ENCODE measurements at places on chromosomes 7 and 10.
A peak's percentile ranks its signal among the peaks of the same experiment; 100 is the strongest.

DNA sequence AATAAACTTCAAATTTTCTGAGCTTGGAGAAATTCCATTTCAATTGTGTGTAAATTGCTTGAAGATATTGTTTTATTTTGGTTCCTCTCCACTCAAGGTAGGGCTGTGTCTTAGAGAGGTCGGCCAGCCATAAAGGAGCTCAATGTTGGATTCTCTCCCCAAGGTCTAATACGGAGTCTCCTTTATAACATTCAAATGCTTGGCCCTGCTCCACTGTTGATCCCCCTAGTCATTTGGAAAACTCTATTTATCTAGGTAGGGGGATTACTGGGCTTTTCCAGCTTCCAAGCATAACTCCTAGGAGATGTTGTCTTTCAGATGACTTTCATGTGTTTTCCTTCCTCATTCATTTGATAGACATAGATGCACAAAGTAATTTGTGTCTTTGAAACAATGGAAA lies 170.9 kb downstream of the LRMDA start:
- DNase-seq: no peak

DNA sequence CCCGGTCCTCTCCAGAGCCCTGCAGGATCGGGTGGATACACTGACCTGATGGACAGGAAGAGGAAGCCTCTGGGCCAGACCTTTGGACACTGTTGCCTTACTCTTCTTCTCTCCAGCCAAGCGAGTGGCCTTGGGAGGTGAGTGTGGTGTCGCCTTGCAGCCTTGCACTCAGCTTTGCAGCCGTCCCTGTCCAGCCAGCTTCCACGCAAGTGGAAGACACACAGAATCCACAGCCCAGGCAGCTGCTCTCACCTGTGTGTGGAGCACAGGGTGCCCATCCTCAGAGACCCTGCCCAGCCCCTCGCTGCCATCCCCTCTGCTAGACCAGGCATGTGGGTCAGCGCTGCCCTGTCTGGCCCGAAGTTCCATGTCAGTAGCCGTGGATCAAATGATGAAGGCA lies 239.1 kb downstream of the EBF3 start:
- no peak for DNase-seq

- DNase-seq: no peak
These were observed 24.9 kb downstream of the ZNF783 start for GRCh38 chr7:149286811-149287400.

DNA sequence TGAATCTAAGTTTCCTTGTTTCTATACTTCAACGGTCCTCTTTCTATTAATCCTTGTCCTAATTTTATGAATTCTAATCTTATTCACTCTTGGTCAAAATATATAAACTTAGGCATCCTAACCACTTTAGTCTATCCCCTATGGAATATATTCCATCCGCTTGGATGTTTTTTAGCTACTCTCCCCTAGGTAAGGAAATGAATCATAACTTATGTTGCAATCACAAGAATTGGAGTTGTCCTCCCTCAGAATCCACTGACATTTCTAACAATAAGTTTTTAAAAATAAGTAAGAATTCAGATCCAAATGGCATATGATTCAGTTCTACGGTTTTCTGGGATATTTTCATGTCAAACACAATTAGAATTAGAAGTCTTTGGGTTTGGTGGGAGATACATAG lies 1081.6 kb downstream of the SORCS1 start:
- no peak for DNase-seq

- DNase-seq: no peak
These were observed 70.2 kb downstream of the NOC3L start for GRCh38 chr10:94292434-94293090.

DNA sequence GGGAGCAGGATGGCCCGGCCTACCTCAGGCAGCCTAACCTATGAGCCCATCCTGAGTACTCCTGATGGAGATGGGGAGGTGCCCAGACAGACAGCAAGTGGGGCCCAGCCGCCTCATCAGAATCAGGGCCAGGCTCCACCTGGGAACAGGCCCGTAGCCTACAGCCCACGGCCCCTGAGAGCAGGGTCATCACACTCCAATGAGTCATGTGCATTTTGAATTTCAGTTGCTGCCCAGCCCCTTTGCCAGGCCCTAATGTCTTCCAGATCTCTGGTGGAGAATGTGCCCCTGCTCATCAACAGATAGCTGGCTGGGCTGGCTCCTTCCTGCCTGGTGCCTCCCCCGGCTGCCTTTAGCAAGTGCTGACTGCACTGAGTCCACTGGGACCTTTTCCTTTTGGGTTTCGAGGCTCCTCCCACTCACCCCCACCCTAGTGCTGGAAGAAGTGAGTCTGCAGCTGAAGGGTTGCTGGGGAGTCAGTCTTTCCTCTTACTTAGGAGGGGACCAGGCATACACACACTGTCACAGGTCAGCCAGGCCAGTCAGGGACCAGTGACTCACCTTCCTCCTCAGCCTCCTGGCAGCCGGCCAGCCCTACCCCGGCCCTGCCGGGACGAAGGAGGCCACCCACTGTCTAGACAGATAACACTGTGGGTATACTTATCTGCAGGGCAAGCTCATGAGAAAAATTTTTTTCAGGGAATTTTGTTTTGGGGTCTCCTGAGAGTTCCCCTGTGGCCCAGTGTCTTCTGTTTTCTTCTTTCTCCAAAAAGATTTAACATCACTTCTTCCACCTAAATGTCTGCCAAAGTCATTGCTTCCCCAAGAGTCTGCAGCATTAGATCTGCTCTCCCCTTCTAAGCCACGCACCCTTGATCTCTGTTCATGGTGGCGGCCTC lies 9.1 kb upstream of the ASIC3 start:
- DNase-seq: no peak

DNA sequence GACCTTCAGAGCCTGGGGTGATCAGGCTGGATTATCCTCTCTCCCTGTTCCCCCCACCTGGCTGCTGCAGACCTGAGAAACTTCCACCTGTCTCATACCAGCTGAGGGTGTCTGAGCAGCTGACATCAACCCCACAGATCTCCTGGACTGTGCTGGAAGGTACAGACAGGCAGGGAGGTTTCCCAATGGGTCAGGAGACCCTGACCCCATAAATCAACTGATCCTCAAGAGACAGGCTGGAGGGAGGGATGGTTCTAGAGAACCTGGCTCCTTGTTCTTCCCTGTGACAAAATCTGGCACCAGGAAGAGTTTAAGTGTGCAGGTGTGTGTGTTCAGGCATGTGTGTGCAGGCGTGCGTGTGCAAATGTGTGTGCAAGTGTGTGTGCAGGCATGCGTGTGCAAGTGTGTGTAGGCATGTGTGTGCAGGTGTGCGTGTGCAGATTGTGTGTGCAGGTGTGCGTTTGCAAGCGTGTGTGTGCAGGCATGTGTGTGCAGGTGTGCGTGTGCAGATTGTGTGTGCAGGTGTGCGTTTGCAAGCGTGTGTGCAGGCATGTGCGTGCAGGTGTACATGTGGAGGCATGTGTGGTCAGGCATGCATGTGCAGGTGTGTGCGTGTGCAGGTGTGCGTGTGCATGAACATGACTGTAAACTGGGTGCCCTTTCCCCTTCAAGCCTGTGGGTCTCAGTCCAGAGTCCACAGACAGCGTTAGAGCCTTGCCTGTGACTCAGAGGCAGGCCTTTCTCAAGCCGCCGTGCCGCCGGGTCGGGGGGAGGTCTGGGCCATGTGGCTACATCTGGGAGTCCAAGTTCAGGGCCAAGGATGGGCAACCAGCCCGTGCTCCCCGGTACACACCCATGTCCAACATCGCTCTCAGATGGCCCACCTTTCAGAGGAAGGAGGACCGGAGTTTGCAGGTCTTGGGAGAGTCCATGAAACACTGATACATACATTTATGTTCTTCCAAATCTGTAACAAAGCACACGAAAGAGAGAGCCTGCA lies 50.1 kb upstream of the ELN start:
- peak; percentile 48 for DNase-seq

GRCh38 chr7:41821521-41822213 lies 118.8 kb upstream of the INHBA start:
- no peak for DNase-seq

GRCh38 chr10:49187950-49188761 lies at the start of gene TMEM273:
TMEM273 (minus strand) TSS chr10:49188391; CDS start chr10:49188336, 55 bp downstream.
- no peak for DNase-seq

DNA sequence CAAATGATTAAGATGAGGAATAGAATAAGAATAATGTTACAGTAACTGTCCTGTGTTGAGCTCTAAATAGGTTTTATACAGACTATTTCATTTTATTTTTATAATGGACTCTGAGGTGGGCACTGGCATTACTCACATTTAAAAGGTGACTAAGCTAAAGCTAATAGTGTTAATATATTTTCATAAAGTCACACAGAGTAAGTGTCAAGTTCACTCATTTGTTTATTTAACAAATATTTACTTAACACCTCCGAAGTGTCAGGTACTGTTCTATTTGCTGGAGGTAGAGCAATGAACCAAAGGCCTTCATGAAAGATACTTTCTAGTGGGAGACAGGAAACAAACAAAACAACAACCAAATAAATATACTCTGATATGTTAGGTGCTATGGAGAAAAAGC lies 44.0 kb downstream of the ASB4 start:
- DNase-seq: no peak

DNA sequence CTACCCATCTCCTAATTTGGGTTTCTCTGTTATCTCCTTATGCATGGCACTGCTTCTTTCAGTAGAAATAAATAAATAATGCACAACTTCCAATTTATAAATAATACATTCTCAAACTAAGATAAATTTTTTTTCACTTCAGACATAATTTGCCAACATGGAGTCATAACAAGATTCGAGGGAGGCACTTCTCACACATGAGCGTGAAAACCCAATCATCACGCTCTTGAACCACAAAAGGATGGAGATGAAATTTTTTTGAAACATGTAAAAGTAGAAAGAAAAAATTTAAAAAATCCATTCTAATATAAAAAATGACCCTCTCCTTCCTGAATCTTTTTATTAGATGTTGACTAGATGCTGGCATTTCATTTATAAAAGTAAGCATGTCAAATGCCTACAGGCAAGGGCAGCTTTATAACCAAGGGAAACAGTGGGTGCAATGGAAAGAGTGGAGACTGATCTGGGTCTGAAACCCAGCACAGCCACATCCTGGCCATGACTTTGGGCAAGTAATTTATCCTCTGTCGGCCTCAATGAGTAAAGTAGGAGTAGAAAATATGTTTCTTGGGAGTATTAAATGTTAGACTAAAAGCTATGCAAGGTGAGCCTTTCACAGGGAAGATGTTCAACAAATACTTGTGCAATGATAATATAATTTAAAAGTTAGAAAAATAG lies 185.0 kb downstream of the STK31 start:
- no peak for DNase-seq

DNA sequence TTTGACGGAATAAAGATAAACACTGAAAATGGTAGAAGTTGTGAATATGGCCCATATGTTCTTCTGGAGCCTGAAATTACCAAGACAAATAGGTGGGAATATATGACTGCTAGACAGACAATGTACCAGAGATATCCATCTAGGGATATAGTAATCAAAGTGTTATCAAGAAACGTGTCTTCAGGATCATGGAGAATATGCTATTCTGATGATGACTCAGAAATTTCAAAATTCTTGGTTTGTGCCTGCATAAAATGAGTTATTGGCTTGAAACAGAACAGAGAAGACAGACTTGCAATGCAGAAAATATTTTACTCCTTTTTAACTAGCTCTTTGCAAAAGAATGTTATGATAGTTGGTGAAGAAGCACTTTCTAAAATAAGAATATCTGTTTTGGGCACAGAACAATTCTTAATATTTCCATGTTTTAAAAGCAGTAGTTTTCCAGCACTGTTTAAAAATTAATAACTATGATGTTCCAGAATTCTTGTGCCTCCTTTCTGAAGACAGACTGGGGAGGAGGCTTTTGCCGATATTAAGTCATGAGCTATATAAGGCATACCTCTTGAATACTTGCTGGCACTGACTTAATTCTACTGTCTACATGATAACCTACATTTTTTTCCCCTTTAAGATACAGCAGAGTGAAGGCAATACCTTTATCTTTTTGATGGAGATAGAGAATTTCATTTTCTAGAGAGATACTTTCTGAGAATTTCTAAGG lies 34.4 kb upstream of the CABCOCO1 start:
- no peak for DNase-seq

- no peak for DNase-seq
These were observed 143.5 kb upstream of the TRIM24 start for GRCh38 chr7:138316421-138317043.

- no peak for DNase-seq
These were observed 151.5 kb downstream of the GLI3 start for GRCh38 chr7:42085531-42085930.

DNA sequence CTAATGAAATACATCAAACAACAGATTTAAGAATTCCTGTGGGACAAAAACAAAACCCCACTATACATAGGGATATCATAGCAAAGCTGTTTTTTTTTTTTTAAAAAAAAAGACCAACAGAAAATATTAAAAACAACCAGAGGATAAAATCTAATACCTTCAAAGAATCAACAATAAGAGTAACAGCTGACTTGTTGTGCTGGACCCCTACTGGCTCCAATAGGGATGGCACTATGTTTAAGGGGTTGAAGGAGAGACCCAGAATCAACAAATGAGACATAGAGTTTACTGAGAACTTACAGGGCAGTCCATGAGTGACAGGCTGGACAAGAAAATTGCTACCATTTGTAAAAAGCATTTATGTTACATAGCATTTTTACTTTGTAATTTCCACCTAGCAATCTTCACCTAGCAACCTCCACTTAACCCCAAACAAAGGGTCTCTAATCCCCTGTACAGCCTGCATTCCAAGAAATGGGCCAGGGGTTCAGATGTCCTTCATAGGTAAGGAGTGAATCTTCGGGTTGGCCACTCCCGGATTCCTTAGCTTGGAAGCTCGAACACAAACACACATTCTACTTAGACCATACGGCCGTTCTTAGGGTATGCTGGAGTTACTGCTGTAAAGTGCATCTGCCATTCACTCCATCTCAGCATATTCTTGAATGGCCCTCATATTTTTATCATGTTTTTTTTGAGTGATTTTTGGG lies 25.8 kb downstream of the ASZ1 start:
- DNase-seq: no peak

GRCh38 chr10:118026936-118027335 lies 19.8 kb downstream of the RAB11FIP2 start:
- no peak for DNase-seq

GRCh38 chr7:140677496-140677895 lies 4.8 kb downstream of the ADCK2 start:
- no peak for DNase-seq

GRCh38 chr7:20383351-20383750 lies 52.7 kb downstream of the ITGB8 start:
- no peak for DNase-seq

- DNase-seq: no peak
These were observed 16.7 kb downstream of the RBP3 start for GRCh38 chr10:47364911-47365310.

GRCh38 chr10:30744106-30744505 lies 114.6 kb upstream of the LYZL2 start:
- no peak for DNase-seq

DNA sequence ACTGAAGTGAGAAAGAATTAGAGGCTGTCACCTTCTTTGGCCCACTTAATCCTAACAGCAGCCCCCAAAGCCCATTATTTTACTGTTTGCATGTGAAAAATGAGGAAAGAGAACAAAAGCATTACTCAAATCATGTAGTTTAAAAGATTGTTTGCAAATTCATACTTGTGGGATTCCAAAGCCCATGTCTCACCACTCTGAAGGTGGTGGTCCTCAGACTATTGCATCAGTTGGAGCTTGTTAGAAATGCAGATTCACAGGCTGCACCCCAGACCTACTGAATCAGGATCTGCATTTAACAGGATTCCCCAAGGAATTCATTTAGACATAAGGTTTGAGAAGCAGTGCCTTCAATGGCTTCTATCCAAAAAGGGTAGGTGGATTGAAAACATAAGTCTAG lies 93.7 kb upstream of the PDE1C start:
- DNase-seq: no peak

Data from H7 (cell line).